ENCODE measurements at places on chromosomes 5 and 9.

- ATAC-seq: no peak
Measured at GRCh38 chr5:74430631-74431289, 209.8 kb downstream of the ENC1 start.

DNA sequence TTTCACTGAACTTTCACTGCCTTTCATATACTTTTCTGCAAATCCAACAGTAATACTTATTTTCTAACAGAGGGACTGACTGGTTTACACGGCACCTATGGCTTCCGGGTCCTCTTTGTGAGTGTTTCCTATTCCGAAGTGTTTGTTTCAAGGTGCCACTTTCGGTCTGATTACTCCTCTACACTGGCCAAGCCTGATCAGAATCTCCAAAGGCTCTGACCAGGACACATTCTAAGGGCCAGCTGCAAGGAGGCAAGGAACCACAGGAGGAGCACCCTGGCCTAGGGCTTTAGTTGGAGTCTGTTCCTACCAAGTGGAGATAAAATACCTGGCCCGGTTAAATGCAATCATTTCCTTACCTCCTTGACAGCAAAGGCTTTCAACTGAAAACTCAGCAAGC lies 132.1 kb downstream of the GLIS3 start:
- no peak for ATAC-seq

DNA sequence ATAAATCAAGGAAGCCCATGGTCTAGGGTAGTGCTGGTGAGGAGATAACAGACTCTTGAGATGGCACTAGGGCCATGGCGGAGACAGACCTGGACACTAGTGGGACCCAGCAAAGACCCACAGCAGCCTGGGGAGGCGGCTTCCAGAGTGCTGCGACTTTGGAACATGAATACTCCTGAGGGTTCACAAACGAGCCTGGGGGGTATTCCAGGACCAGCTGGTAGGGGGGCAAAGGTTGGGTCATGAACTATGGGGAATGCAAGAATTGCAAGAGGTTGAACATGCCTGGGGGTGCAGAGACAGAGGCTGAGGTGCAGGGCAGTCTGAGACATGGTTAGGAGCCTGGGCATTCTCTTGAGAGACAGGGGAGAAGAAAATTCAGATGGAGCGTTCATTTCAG lies 43.8 kb upstream of the SPTLC1 start:
- no peak for ATAC-seq

- no peak for ATAC-seq
Measured at GRCh38 chr9:131534721-131535237, 3.7 kb upstream of the UCK1 start.

DNA sequence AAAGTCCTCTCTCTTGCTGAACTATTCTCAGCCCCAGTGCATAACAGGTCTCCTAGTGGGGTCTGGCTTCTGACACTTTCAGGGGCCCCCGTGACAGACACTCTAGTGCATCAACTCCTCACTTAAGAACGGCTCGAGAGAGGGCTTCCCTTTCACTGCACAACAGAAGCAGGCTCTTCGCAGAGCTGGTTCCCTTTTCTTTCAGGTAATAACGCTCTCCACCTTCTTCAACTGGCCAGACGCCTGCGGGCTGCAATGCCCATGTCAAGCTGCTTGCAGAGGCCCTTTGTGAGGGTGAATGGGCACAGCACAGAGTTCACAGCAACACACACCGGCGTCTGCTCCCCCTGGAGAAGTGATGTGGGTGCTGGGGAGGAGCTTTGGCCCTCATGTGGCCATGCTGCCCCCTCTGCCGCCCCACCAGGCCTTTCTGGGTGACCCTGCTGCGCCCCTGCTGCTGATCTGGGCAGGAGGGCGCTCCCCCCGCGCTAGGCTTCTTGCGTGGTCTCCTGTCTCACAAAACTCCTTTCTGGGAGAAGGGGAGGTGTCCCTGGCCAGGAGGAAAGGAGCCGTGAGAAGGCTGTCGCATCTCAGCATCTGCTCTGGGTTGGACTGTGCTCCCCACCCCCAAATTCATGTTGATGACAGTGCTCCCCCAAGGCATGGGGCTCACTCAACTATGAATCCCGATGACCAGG lies 2.4 kb downstream of the MRPL36 start:
- ATAC-seq: no peak

DNA sequence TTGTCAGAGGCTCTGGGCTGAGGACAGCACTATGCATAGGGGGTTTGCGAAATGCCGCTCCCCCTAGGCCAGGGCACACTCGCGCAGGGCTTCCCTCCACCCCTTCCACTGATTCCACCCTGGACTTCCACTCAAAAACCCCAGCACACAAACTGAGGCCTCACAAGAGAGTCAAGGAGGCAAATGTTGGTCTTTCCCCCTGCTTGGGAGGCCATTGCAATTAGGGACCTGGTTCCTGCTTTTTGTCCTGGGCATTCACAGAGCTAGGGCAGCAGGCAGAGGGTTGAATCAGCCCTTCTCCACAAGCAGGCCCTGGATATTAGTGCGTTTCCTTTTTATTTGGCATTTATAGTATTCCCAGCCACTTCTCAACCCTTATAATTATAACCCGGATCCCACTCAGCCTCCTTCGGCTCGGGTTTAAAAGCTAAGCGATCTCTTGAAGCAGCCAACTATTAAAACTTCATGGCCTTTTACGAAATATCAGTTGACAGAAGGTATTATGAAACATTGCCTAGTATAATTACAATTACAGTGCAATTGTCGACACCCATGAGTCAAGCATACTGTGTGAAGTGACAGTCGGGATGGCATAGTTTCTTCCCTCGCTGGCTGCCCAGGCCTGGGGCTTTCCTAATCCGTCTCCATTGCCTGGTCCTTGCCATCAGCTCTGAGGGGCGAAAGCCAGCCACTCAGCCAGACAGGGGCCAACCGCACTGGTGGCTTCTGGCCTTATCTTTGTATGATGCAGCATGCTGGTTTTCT lies 285.5 kb upstream of the MAP3K1 start:
- ATAC-seq: no peak

DNA sequence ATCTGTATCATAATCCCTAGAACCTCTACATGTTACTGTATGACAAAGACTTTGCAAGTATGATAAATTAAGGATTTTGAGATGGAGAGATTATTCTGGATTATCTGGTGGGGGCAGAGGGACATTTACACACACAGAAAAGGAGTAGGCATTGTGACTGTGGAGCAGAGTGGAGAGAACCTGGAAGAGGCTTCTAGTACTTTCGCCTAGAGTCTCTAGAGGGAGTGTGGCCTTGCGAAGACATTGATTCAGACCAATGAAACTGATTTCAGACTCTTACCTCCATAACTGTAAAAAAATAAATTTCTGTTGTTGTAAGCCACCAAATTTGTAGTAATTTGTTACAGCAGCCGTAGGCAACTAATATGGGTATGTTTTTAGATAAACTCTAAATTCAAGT lies 45.9 kb downstream of the CSNK1G3 start:
- no peak for ATAC-seq

- ATAC-seq: no peak
Measured at GRCh38 chr9:5278486-5278885, 26.0 kb downstream of the RLN2 start.

DNA sequence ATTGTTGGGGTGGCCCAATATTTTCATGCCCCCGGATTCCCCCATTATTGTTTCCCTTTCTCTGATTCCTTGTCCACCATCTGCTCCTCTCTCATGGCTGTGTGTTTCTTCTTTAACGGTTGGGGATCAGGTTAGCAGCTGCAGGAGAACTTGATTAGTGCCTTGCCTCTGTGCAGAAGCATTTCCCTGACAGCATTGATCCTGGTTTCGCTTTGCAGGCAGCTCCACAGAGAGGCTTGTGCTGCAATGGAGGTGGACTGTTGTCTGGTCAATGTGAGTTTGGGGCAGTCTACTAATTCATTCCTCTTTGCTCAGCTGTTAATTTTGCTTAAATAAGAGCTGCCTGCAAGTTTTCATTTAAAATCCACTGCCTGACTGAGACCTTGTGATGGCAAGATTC lies 32.5 kb upstream of the SSBP2 start:
- no peak for ATAC-seq

DNA sequence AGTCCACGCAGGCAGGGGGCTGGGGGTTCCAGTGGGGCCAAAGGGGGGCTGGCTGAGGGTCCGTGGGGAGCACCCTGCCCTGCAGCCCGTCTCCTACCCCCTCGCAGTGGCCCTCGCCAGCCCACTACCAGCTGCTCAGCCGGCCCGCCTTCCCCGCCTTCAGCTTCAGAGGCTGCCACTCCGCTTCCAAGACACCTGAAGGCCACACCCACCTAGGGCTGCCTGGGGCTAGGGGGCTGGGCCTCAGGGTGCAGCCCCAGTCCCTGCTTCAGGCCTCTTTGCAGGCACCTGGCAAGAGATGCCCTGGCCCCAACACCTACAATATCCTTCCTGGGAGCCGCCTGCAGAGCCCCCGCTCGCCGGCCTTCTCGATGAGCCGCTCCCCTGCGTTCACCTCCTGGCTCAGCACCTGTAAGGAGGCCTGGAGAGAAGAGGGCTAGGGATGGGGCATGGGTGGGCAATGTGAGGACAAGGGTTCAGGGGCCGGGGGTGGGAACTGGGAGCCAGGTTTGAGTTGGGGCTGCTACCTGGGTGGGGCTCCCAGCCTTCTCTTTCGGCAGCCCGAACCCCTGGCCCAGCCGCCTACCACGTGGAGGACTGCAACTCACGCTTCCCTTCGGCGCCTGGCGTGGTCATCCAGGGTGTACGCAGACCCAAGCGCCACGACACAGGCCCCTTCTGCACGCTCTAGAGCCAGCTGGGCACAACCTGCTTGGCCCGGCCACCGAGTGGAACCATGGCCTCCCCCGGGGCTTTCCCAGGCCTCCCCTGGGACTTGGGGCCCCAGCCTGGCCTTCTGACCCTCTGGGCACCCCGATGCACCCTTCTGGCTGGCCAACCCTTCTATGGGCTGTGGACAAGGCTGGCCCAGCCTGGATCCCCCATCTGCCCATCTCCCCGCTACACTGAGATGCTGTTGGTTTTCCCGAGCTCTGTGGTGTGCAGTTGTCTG lies 1.7 kb downstream of the STPG3 start:
- no peak for ATAC-seq

- ATAC-seq: peak; percentile 66
Measured at GRCh38 chr5:113204525-113205161, 228.0 kb downstream of the DCP2 start.

DNA sequence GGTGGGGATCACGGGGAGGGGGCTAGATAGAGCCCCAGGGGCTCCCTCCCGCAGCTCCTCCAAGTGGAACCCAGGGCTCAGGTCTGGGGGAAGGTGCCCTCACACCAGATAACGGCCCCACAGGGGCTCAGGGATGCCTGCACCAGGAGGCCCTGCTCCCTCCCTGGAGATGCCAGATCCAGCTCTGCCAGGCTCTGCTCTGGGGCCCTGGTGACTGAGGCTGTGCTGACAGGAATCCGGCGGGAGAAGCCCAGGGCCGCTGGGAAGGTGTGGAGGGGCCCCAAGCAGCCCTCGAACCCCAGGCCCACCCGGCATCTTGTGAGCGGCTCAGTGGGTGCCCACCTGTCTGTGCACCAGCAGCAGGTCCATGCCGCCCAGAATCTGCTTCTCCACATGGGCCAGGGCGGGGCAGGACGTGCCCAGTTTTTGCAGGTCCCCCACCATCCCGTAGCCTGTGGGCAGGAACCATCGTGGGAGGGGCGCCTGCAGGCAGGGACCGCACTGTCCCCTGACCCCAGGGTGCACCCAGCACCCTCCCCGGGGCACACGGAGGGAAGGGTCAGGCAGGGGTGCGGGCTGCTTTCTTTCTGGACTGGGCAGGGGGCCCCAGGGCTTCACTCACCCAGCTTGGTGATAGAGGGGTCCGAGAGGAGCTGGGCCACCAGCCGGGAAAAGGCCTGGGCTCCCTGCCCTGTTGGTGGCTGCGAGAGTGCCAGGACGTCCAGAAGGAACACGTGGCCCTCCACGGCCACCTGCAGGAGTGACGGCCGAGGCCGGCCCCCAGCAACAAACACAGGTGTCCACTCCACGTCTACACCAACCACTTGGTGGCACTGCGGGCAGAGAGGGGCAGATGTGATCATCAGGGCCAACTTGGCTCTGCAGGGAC lies 48.9 kb upstream of the NRARP start:
- no peak for ATAC-seq

GRCh38 chr5:125134216-125135081 lies 388.0 kb upstream of the ZNF608 start:
- no peak for ATAC-seq

- no peak for ATAC-seq
Measured at GRCh38 chr5:103847060-103847459, 284.5 kb upstream of the NUDT12 start.

DNA sequence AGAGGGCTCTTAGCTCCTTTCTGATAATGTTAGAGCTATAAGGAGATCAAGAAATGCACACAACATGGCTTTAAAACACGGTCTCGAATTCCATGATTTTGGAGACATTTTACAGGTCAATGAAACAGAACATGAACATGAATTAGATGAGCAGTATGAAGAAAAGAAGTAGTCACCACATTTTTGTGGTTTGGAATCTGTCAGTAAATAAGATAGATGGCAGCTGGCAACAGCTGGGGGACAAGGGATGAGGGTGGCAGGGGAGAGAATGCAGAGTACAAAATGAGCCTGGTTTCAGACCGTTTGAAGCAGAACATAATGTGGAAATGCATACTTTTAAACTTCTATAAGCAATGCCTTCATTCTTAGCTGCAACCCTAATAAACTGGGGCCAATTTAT lies 107.1 kb downstream of the OXCT1 start:
- no peak for ATAC-seq

- ATAC-seq: peak; percentile 75
Measured at GRCh38 chr5:61919920-61920319, 386.1 kb upstream of the KIF2A start.

GRCh38 chr9:27385606-27386322 lies 88.8 kb upstream of the EQTN start:
- peak; percentile 59 for ATAC-seq

DNA sequence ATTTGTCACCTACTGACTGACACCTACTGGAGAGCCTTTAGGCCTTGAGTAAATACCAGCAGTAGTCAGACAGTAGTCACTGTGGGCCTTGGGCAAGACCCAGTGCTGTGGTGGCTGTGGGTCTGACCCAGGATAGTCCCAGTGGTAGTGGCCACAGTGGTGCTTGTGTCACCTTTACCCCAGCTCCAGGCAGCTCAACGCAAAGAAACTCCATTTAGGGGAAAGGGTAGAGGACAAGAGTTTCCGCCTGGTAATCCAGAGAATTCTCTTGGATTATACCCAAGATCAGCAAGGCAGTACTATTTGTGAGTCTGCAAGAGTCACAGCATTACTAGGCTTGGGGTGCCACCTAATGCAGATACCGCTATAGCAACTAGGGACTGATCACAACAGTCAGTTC lies 28.9 kb downstream of the CERT1 start:
- peak; percentile 84 for ATAC-seq

- ATAC-seq: no peak
Measured at GRCh38 chr5:90741022-90741564, 182.5 kb downstream of the ADGRV1 start.
